NCI-H226 (cell line): ENCODE measurements at places on chromosomes 4 and X.
A peak's percentile ranks its signal among the peaks of the same experiment; 100 is the strongest.

DNA sequence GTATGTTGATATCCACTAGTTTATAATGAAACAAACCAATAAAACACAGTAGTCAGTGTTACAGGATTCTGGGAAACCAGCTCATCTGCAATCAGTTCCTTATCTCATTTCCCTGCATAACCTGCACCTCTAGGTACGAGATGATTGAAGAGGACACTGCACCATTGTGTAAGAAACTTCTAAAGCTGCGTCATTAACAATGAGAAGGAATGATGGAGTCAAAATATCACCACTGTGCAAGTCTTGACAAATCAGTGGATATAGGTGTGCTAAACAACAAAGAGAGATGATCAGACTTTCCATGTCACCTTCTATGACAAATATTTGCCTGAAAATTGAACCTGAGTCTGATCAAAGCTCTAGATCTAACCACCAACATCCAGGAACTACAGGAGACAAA is 40.7 kb upstream of the DHX15 start:
- DNase-seq, result no peak

DNA sequence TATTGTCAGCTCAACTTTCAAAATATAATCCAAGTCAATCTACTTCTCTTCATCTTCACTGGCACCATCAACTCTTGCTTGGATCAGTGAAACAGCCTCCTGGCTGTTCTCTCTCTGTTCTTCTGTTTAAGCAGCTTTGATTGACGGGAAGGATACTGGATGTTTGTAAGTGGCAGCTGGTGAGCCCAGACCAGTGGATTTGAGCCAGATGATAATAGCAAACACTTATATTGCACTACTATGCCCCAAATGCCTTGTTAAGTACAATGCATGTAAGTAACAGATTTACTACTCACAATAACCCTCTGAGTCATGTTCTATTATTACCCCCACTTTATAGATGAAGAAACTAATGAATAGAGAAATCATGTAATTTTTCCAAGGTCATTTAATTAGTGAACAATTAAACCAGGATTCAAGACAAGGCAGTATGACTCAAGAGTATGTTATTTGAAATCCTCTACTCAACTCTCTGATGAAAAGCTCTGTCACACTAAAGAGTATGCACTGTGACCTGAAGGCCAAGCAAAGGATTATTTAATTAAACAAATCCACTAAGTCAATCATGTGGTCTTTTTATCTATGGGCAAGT is 44.8 kb downstream of the SPANXN3 start:
- no peak for DNase-seq

GRCh38 chr4:189912170-189912569 is 28.5 kb upstream of the FRG1 start:
- no peak for DNase-seq

GRCh38 chr4:160175064-160175643 is 1072.3 kb downstream of the RAPGEF2 start:
- no peak for DNase-seq

DNA sequence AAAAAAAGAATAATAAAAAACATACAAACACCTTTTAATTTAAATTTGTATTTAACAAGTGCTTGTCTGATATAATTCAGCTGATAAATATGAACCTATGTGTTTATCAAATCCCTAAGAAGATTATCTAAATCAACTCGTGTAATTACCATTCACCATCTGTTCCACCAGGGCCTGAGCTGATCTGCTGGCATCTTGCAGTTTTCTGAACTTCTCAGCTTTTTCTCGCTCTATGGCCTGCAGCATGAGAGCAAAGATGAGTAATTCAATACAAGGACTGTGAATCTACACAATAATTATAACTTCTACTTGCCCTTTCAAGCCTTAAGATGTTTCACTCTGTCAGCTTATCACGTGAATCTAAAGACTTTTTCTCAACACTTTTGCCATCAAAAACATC is 709.7 kb downstream of the DMD start:
- no peak for DNase-seq

DNA sequence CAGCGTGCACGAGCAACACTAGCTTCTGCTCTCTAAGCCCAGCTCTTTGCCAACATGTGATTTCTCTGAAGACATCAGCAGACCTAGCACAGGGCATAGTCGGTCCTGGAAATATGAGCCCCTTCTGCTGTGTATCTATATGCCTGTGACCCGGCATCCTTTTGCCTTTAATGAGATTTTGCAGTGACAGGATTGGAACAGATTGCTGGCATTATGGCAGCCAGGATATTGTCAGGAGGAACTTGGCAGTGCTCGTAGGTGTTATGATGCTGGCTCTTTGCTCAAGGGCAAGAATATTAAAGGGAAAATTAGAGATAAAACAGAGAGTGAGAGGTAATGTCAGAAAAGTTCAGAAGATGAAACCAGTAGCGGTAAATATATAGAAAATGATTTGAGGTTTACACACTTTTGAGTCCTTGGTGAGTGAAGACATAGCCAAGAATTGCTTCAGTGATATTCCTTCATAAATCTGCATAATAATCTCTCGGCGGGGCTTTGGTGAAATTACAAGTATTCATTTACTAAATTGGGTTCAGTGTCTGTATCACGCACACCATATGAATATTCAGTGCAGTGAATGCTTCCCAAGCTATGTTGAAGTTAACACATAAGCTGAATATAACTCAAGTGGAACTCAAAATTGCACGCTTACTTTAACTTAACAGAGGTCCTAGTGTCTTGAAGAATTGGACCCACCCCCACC is 502.1 kb upstream of the NR3C2 start:
- DNase-seq, result no peak

DNA sequence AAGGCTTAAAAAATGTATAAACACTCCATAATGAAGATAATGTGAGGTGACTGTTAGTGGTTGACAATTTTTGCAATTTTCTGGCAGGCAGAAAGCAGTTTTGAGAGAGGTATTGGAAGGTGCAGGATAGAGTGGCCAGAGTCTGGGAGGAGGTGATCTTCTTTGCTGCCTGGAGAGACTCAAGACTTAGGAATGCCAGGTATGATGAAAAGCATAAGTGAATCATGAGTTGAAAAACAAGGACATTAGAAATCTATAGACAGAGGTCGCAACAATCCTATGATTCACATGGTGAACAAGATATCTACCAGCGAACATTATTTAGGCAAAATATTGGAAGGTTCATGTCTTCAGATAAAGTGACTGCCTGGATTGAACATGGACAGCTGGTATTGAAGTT is 118.5 kb downstream of the CFAP299 start:
- DNase-seq, result peak; percentile 72

DNA sequence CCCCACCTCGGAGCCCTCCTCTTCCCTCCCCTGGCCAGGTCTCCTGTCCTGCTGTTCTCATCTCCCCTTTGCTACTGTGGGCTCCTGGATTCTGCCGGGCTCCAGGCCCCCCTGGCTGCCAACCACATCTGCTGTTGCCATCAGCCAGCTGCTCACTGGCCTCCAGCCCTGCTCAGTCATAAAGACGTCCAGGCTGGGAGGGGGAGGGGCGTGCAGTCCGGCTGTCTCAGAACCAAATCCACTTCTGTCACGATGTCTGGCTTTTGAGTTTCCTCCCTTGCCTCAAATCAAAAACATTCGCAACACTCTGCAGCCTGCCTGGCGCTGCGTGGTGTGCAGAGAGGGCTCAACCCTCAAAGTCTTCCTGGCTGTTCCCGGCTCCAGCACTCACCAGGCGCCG is 7.1 kb downstream of the RASL11B start:
- DNase-seq, result no peak

DNA sequence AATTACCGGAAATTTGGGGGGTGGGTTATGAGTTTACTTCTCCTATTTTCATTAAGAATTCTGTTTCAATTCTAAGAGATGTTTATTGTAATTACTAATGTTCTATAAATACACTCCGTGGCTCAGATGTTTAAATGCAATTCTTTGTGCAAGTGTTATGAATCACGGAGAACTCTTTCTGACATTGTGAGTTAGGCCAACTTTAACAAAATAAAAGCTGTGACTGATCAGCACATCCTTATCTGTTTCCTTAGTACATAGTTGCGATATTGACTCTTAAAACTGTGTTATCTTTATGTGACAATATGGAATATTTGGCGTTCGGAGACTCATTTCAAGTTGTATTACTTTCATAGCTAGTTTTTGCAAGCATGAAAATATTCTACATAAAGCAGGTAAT is 902 bp downstream of the KLHL4 start:
- no peak for DNase-seq

GRCh38 chrX:72604112-72604511 is 31.5 kb upstream of the HDAC8 start:
- no peak for DNase-seq

GRCh38 chrX:133926809-133927208 is 58.6 kb downstream of the GPC3 start:
- no peak for DNase-seq

- no peak for DNase-seq
Measured at GRCh38 chr4:158250321-158250720, 40.0 kb downstream of the TMEM144 start.

DNA sequence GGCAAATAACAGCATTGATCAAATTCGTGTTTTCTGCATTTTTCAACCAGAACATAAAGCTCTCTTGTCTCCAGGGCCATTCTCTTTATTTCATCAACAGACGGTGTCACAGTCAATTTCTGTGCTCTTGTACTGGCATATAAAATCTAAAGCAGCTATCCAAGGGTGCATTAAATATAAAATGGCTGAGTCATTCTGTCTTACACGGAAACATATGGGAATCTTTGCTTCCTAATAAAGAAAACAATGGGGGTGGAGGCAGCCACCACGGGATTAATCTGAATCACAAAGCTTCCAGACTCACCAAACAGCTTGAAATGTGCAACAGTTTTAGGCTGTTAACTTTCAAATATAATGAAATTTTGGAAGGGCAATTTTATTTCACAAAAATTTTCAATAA is 132.6 kb downstream of the IL15 start:
- no peak for DNase-seq

DNA sequence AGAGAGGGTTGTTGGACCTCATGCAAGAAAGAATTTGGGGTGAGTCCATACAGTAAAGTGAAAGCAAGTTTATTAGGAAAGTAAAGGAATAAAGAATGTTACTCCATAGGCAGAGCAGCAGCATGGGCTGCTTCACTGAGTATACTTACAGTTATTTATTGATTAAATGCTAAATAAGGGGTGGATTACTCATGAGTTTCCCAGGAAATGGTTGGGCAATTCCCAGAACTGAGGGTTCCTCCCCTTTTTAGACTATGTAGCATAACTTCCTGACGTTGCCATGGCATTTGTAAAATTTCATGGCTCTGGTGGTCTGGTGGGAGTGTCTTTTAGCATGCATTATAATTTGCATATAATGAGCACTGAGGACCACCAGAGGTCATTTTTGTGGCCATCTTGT is 16.7 kb downstream of the PPP4R3C start:
- DNase-seq, result no peak

DNA sequence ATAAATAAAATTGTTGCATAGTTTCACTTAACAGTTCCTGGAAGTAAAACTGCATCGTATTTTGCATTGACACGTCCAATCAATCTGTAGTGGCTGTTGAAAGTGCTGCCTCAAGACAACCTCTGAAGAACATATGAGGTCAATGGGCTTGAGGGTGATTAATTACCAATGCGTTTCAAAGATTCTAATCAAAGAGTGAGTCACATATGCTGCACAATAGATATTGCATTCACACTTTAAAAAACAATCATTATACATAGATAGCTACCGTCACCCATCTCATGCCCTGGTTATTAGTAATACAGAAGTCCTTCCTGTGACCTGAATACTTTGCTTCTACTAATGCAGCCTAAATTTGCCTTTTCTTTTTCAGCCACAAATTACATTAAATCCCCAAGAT is 743.3 kb upstream of the SLIT2 start:
- DNase-seq, result no peak

DNA sequence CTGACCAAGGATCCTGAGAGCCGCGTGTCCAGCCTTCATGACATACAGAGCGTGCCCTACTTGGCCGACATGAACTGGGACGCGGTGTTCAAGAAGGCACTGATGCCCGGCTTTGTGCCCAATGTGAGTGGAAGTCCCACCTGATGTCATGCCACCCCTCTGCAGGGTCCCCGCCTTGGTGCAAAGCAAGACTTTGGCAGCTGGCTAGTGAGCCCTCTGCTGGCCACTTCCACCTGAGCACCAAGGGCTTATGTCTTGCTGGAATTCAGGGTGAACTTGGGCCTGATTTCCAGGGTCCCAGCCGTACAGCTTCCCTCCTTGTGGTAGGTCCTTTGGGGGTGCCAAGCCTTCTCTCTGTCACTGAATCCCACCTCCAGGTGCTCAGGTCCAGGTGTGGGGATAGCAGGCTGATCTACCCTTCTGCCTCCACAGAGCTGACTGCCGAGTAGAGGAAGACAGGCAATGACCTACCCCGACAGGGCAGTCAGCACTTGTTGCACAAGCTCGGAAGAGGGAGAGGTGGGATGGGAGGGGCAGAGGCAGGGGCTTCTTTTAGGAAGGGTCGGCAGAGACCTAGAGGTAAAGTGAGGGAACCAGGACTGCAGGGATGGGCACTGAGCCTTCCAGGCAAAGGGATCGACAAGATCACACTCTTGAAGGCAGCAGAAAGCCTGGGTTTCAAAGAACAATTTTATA is 248.1 kb downstream of the EVC2 start:
- peak; percentile 6 for DNase-seq

GRCh38 chrX:13091111-13091765 is 46.8 kb upstream of the FAM9C start:
- no peak for DNase-seq

DNA sequence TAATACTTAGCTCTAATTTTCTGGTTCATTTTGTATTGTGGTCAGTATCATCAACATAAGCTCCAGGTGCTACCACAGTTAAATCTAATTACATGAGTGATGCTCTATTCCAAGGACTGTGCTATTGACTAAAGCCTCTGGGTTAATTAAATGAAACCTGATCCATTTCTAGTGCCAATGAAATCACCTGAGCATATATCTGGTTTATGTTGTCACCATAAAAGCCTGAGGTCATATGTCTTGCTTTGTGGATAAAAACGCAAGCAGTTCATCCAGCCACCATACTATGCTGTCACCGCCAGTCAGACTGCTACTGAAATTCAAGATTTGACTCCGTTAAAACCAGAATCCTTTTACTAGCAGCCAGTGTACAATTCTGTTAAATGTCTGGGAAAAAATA is 64.2 kb upstream of the ZNF518B start:
- DNase-seq, result no peak

DNA sequence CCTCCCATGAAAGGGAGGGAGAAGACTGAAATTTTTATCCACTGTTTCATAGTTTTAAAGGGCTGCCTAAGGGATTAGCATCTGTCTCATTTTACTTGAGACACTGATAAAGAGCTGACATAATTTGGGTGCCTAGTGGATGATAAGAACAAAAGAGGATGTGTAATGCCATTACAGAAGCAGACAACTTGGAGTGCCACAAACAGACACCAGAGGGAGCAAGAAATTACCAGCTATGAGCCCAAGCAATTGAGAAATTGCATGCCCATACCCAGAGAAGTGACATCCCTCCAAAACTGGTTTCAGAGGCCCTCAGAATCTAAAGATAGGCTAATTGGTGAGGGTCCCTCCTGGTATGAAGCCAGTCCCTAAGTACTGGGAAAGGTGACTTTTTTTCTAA is 38.5 kb upstream of the POU3F4 start:
- no peak for DNase-seq

GRCh38 chr4:159400558-159401225 is 297.8 kb downstream of the RAPGEF2 start:
- DNase-seq, result no peak
